ENCODE measurements at places on chromosomes 6 and 20.

DNA sequence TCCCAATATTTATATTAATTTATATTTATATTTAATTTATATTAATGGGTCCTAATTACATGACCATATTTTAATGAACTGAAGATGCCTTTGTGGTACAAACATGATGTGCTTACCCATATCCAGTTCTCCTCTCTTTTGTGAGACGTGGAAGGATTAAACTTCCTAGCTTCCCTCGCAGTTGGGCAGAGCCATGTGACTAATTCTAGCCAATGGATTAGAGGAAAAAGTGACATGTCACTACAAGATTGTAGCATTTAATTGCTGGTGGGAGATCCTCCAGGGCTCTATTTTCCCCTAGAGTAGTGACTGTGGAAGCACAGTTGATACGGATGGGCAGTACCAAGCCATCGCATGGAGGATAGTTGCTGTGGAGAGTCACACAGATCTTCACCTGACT lies 4.8 kb upstream of the SOBP start:
- no peak for DNase-seq

- DNase-seq: no peak
Observed at GRCh38 chr6:795046-795685, 102.2 kb upstream of the EXOC2 start.

- DNase-seq: no peak
Observed at GRCh38 chr6:47203266-47203937, 106.3 kb downstream of the TNFRSF21 start.

DNA sequence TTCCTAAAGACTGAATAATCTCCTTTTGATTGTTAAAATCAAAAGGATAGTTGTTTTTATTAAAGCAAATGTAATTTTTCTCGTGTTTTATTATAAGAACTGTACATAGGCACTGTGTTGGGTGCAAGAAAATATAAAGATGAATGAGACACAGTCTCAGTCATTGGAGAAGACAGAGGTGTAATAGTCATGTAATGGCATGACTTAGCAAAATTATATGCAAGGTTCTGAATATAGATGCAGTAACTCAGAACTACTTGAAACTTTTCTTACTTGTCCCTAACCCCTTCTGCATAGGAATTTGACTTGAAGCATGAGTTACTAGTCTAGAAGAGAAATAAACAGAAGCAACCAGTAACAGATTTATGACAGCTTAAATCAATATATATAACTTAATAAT lies 14.9 kb downstream of the WTAP start:
- no peak for DNase-seq

DNA sequence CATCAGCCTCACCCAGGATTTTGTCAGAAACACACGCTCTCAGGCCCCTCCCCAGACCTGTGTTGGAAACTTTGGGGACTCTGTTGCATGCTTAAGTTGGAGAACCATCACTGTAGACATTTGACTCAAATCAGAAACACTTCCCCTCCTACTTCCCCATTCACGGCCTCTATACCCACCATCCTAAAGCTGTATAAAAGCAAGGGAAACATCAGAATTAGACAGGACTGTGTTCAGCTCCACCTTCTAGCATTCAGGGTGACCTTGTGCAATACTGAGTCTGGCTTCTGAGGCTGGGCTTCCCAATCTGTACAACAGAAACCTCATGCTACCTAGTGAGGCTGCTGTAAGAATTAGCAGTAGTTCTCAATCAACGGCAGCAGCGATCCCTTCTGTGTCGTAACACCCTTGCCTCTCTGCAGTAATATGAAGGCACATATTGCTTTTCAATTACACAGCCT lies 252.3 kb downstream of the LY86 start:
- no peak for DNase-seq

DNA sequence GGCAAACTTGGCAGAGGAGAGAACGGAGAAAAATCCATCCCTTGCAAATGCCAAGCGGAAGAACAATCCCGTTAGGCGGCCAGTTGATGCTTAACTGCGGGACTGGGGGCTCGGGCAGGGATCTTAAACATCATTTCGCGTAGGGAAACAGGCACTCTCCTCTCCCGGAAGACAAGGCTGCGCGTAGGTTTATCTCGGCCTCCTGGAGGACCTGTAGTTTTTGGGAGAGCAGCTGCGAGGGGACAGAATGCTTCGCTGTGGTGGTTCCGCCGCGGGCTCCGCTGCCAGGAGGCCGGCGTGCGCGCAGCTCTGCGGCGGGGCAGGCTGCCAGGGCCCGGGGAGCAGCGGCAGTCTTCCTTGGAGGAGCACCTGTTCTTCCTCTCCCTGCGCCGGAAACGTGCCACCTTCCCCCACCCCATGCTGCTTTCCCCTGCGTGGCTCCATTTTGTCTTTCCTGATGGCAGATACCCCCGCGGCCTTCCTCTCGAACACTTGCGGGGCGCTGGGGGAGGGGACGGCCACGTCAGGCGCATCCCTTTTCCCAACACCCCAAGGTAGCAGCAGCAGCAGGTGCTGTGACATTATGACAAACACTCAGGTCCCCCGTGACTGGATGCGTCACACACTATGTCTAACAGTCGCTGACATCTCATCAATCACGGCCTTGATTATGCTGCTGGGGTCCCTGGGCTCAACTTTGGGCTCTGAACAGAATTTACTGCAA lies 230.7 kb upstream of the BTBD3 start:
- no peak for DNase-seq

DNA sequence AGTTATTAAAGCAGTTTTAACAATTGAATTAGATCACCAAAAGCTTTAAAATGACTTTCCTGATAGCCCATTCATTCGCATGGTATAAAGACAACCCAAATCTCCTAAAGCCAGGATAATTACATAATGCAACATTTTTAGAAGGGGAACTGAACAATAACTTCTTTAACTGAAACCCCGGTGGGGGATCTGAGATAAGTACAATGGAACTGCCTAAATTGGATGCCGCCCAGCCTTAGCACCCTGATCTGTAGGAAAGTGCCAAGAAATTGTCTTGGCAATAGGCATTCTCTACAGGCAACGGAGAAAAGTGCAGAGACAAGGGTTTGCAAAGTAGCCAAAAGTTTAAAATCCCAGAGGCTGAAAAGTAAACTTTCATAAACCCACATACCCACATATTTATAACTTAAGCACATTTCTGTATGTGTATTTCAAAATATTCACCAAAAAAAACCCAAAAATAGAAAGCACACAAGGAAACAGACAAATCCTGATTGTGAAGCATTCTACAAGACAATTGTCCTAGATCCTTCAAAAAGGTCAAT lies 98.8 kb upstream of the BEND6 start:
- no peak for DNase-seq

DNA sequence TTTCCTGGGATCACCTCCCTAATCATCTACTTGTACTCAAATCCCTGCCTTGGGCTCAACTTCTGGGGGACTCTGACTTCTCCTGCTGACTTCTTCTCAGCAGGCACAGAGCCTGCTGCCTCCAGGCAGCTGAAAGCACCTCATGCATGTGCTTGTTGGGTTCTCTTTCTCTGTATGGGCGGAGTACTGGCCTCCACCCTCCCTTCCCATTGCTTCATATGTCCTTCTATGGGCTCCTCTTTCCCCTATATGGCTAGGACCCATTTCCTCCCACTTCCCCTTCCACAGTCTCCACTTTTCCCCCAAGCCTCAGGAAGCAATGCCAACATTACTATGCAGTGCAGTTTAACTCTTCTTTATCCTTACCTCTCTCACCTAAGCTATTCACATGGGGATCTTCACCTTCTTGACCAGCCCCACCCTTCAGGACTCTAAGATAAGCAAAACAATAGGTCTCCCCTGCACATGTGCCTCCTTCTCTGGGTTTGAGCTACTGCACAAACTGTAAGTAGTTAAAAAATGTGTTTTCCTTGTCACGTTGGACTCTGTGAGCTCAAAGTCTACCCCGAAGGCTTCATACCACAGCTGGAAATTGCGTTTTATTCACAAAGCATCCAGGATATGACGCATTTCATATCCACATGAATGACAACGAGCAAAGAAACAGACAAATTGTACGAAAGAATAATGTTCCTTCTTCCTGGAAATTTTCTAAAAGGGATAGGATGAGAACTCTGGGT lies 93.7 kb downstream of the CDS2 start:
- no peak for DNase-seq

DNA sequence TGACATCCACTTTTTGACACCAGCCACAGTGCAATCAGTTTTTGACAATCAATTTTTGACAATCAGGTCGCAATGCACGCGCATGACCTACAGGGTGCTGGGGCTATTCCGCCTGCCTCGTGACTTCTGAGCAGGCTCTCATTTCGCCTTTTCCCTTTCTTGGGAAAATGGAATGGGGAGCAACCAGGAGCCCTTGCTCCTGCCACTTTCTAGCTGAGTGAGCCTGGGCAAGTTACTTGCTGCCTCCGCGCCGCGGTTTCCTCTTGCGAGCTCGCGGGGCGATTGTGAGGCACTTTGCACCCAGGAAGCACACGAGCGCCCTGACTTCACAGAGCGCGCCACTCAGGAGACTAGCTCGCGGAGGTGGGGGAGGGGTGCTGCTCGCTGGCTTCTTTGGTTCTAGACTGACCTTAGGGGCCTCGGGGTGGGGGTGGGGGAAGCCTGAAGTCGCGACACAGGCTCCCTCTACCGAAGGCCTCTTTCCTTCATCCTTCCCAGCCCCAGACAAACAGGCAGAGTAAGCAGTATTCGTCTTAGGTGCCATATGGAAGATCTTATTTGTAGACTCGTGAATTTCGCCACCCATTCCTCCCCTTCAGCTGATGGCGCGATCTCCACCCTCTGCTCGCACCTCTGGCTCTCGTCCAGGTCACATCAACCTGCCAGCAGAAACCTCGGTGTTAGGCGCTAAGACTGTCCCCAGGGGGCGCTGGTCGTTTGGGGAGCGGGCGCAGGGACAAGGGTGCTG lies 4.6 kb downstream of the TP53TG5 start:
- peak; percentile 90 for DNase-seq

- DNase-seq: no peak
Observed at GRCh38 chr6:132028029-132028428, 76.9 kb upstream of the CCN2 start.

DNA sequence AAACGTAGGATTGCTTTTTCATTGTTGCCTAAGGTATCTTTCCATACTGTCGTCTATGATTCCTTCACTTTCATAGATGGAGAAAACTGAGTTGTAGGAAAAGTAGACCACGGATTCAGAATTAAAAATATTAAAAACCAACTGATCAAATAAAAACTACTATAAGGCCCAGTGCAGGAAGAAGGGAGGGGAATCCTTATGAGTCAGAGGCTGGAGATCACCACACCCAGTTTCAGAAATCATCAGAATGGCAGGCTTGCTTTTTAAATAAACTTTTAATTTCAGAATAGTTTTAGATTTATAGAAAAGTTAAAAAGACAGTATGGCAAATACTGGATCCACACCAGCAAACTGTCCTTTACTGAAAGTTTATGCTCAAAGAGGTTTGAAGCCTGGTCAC lies 32.0 kb upstream of the POPDC3 start:
- DNase-seq: peak; percentile 25

GRCh38 chr6:142302421-142303175 lies 791 bp downstream of the ADGRG6 start:
- DNase-seq: no peak

DNA sequence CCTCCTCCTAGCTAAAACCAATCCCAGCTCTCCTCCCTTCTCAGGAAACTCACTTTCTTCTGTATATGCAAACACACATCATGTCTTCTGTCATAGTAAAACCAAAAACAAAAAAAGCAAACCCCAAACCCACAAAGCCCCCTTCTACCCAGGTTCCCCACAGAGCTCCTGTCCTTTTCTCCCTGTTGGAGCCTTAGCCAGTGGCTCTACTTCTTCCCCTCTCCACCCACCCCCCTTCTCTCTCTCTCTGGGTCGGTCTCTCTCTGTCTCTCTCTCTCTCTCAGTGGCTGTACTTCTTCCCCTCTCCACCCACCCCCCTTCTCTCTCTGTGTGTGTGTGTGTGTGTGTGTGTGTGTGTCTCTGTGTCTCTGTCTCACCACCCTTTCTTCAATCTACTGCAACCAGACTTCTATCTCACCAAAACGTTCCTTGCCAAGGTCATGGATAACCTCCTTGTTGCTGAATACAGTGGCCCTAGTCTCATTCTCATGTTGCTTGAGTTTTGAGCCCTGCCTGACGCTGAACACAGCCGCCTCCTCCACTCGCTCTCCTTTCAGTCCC lies 8.7 kb upstream of the OSER1 start:
- DNase-seq: no peak

DNA sequence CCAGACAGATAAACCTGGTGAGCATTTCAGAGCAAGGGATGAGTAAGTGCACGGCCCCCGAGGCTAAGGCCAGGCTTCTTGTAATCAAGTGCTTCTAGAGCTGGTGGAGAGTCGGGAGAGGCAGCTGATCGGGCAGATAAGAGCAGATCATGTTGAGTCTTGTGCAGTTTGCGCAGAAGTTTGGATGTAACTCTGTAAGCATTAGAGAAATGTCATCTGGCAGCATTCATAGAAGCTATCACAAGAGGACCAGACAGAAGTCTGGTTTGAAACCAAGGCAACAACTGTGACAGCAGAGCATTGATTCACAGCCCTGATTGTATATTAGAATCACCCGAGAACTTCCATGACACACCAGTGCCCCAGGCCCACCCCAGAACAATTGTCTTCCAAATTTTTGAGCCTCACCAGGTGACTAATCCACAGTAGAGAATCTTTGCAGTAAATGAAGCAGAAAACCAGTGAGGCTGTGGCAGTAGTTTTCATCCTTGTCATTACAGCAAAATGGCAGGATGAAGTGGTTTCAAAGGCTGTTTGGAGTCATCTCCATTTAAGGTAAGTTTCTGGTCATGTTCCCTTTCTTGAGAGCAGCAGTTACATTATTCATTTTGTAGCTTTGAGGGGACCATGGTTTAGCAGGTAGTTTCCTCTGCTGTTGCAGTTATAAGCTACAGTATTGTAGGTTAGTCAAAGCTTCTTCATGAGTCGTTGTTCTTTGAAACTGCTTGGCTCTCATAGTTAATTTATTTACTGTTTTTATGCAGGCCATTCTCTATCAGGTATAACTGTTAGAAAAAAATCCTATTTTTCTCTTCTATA lies 84.1 kb downstream of the RNF217 start:
- DNase-seq: no peak

DNA sequence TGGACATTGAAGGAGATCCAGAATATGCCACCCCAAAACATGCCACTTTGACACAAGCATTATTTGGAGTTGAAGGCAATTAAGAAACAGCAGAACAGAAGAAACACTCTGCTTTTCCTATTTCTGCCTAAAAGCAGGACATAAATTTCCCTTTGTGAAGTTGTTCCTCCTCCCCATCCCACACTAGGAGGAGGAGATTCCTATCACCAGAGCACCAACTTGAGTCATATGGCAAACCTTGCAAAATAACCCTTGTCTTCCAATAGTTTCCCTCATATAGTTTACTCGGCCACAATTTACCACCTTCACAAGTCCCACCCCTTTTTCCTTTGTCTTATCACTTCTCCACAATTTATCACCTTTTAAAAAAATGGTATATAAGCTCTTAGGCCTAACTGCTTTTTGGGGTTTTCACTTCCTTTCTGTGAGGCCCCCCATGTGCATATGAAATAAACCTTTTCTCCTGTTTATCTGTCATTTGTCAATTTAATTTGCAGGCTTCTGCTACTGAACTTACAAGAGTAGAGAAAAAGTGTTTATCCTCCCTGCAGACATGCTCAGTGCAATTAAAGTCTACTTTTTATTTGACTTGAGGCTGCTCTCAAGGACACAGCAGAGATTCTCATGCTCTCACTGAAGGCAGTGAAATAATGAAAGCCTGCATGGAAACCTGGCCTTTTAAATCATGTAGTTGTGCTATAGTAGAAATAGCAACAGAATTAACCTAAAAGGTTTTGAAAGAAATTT lies 2.8 kb upstream of the RAB23 start:
- no peak for DNase-seq

Data from activated CD4-positive, alpha-beta T cell treated with anti-CD3 and anti-CD28 coated beads, Interleukin-2, Interleukin-4, amounts not matched to agents 100 ng/mL and 50 ng/mL, durations not matched to agents 16 hours and 8 hours (primary cell).